ENCODE measurements at places on chromosomes 7 and 10.

- no peak for DNase-seq
Measured at GRCh38 chr10:43075612-43076003, 1.3 kb upstream of the RET start.

GRCh38 chr7:1382553-1383397, 76.5 kb downstream of the MICALL2 start:
- no peak for DNase-seq

- no peak for DNase-seq
Measured at GRCh38 chr7:74025146-74025545, 2.8 kb upstream of the ELN start.

GRCh38 chr7:151566897-151567320, 47.2 kb upstream of the RHEB start:
- DNase-seq, result no peak

DNA sequence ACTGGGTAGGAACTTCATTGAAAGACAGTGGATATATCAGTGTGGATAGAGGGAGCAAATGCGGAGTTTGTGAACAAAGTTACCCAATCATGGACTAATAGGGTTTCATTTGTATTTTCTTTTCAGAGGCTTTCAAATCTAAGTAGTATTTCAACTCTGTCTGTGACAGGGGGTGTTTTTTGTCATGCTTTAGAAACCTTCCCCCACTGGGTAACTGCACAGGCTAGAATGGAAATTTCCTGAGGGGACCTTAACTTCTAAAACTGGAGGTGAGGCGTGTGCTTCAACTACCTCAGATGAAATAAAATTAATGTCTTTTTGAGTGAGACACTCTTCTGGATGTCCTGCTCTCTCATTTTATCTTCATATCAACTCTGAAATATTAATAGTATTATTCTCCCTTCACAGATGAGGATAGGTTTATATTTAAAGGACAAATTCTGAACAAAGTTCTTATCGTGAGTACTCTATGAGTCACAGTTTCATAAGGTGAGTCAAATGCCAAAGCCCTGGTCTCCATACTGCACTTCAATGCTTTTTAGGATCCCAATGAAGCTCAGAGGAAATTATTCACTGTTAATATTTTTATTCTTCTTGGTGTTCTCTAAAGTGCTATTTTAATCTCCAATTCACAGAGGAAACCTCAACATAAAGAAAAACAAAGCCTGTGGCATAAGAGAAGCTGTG, 770.6 kb downstream of the CCSER2 start:
- no peak for DNase-seq

DNA sequence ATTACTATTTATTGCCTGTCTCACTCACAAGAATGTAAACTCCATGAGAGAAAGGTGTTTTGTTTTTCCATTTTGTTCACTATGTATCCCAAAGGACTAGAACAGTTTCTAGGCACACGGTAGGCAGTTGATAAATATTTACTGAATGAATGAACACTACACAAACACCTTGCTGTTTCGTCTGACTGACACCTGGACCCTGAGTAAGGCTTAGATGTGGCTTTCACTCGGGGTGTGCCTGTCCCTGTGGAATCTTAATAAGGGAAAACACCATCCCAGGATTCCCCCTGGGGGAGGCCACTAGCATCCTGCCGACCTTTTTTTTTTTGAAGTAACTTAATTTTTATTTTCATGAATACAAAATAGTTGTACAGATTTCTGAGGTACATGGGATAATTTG, 66.6 kb upstream of the STEAP1B start:
- no peak for DNase-seq

- no peak for DNase-seq
Measured at GRCh38 chr7:99453105-99453504, 12.9 kb downstream of the ATP5MF start.

DNA sequence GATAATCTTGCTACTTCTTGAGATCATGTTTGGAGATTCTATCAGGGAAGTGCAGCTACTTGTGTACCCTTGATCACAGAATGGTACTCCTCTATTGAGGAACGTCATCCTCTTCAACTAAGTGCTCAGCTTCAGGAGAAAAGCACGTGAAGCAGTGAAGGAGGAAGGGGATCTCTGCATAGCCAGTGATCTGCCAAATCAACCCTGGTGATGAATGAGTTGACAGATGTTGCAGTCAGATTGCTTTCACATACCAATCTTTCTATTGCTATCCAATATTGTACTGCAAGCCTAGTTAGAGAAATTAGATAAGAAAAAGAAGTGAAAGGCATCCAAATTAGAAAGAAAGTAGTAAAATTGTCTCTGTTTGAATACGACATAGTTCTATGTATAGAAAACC, 309.4 kb downstream of the TWIST1 start:
- no peak for DNase-seq

DNA sequence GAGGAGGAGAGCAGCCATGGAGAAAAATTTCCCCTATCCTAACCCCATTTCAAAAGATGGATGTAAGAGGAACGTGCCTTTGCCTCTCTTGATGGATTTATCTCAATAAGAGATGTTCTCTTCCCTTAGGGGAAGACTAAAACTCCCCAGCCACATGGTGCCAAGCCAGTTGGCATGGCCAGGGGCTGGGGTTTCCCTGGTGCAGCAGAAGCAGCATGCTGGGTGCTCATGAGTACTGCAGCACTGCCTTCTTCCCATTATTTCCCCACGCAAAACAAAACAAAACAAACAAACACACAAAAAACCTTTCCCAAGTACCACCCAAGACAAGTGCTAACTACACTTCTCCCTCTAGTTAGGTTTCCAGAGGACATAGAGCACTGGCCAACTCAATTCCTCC, 97.2 kb downstream of the DOCK4 start:
- DNase-seq, result no peak

- DNase-seq, result no peak
Measured at GRCh38 chr7:80643336-80643915, 5.0 kb downstream of the CD36 start.

GRCh38 chr10:105797234-105797890, 1156.3 kb downstream of the SORCS3 start:
- no peak for DNase-seq

GRCh38 chr7:151708610-151709009, 168.3 kb downstream of the PRKAG2 start:
- no peak for DNase-seq

Measured in NCI-H2107 (cell line).